Esophagus squamous epithelium (tissue), 5 donors: ENCODE measurements at places on chromosomes 12 and 14. TPM values are rescaled to one million over a fixed set of nuclear protein-coding genes. Genes with fewer than 3 reads are reported as not detected.

The P2RX7 gene
- 2.2 TPM for total RNA-seq

DNA sequence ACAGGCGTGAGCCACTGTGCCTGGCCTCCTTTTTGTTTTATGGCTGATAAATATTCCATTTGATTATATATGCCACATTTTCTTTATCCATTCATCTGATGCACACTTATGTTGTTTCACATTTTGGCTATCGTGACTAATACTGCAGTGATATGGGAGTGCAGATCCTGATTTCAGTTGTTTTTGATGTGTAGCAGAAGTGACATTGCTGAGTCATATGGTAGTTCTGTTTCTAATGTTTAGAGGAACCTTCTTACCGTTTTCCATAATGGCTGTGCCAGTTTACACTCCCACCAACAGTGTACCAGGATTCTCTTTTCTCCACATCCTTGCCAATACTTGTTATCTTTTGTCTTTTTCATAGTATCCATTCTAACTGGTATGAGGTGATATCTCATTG lies 235.9 kb downstream of the ERC1 start:
- DNase-seq: no peak

DNA sequence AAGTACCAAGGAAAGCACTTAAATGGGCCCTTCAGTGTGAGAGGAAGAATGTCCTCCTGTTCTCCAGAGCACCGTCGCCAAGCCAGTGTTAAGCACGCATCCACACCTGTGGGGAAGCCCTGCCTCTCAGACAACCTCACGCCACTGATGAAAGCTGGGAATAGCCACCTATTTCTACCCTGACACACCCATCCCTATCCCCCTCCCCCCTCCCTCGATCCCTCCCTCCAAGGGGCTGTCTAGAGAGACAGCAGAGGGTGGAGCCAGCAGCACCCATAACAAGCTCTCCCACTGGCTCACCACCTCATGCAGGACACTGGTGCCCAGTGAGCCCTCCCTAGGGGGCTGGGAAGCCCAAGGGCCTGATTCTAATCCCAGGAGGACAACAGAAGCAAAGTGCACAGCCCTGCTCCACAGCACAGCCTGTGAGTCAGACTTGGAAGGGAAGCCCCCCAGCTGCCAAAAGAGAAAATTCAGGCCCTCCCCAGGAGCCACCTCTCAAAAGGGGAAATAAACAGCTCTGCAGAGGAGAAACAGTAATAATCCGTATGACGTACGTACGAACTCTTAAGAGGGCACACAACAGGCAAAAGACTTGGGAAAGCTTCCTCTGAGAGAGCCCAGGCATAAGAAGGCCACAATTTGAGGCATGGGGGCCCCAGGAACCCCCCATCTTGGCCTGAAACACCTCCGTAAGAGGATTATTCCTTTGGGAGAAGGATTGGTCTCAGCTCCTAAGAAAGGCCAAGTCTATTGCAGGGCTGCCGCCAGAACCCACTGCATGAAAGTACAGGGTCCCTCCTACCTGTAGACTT lies 7.8 kb downstream of the PITPNM2 start:
- no peak for DNase-seq

The MYO1H gene
- total RNA-seq: 0.62 TPM

DNA sequence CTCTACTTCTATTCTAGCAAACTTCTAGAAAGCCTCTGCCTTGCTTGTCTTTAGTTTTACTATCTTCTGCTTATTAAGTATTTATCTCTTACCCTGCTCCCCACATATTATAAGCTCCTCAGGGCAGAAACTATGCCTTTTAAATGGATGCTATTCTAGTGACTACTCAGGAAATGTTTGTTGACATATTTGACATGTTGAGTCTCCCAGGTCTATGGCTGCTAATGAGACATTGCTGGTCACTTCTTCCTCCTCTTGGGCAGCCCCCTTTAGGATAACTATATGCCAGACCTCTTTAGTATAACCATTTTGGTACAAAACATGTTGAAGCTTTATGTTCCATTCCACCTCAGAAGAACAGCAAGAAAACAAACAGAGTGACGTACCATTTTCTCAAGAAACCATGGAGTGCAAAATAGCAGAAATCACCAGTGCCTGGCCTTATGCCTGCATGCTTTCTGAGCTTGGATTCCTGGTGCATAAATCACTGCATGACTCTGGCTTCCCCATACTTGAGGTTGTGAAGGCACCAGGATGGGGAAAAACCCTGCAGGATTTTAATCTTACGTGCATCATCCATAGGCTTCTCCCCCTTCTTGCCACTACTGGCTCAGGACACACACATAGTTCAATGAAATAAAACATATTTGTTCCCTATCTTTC lies 202.6 kb downstream of the TMX1 start:
- DNase-seq: no peak

DNA sequence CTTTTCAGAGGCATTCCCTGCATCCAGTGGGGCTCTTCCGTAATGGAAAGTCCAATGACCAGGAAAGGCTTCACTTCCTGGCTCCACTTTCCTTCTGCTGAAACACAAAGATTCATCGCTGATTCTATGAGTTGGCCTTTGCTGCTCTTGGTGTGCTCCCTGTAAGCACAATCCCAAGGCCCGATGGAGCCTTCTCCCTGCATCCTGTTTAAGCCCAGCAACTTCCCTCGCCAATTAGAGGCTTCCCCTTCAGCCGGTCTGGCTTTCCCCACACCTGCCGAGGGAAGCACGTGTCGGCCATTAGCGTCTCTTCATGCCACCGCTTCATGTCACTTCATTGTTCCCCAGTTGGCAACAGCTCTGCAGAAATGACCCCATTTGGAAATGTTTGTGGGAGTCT lies 693.9 kb downstream of the MED13L start:
- no peak for DNase-seq

The A2M gene
- 141 TPM for total RNA-seq

DNA sequence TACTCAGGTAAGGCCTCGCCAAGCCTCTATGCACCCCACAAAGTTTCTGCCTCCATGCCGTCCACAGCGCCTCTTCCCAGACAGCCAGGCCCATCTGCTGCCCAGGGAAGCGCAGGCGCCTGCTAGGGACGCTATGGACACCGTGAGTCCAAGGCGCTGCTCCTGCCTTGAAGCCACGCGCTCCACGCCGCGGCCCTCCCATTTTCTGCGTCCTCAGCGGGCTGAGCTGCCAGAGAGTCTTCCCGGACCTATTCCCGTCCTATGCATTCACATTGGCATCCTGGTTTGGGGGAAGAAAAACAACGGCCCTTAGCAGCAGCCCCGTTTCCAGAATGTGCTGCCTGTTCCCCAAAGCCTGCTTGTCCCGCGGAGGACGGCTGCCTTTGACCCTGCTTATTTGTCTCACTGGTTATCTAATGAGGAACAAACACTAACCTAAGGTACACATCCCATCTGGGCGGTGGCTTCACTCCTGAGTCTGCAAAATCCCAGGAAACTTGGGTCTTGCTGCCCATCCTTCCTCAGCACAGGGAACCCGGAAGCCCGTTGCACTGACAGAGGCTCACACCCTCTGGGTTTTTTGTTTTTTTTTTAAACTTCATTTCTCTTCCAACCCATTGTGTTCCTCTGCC lies 38.0 kb downstream of the MMAB start:
- DNase-seq: no peak

DNA sequence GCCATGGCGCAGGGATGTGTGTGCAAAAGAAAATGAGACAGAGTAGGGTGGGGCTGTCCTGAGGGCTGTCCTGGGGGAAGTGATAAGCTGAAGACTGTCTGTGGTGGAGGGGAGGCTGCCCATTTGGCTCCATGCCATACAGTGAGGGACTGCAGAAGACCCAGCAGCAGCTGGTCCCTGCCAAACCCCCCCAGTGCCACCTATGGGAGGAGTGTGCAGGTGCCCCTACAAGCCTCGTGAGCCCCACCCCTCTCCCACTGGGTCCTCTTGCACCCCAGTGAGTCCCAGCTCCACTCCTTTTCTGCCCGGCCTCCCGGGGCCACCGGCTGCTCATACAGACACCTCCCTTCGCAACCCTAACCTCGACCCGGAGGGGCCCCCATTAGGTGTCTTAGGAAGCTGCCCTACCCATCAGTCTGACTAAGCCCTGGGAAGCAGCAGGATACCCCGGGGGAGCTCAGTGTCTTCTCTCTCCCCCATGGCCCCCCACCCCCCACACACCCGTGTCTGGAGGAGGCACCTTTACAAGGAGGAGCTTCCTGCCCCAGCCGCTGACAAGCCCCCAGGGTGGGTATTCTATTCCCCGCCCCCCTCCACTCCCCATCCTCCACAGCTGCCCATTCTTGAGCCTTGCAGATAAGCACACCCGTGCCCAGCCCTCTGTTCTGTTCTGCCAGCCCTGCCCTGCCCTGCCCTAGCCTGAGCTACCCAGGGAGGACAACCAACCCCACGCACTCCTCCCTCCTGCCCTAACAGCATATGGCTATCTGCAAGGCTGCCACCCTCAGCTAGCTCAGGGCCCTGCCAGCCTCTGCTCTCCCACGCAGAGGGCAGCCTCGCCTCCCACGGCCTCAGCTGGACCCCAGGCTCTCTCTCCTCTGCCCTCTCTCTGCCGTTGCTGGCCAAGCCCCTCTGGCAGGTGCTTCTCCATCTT lies 41.9 kb downstream of the SLC6A12 start:
- no peak for DNase-seq

DNA sequence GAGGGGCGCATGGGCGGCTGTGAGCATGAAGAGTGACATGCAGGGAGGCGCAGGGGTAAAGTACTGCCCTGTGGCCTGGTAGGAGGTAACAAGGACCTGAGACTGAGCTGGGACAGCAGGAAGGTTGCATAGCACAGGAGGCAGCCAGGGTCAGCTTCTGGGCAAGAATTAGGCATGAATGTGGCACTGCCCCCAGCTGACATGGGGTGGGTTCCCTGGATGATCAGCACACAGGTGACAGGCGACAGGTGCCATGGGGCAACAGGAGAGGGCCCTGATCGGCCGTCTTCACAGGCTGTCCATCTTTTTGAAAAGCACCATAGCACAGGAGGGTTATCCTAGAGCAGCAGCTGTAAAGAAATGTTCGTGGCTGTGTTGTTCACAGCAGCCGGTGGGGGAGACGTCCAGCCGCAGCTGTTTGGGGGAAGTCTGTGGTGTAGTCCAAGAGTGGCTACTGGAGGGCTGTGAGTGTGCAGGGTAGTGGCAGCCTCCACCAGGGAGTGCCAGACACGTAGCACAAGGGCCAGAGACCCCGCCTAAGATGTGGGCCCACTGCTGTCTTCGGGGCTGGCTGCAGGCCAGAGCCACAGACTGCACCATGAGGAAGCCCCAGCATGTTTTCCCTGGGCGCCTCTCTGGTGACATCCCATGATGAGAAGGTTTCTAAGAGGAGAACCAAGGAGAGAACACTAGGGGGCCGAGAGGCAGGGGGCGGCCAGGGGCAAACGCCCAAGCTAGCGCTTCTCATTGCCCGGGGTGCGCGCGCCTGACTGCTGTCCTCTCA lies 8.4 kb downstream of the CLBA1 start:
- no peak for DNase-seq

The CPNE6 gene
- total RNA-seq: not detected

GRCh38 chr12:123396954-123397353 lies 13.0 kb downstream of the KMT5A start:
- no peak for DNase-seq

- DNase-seq: no peak
These were observed 484 bp downstream of the RIC8B start for GRCh38 chr12:106774808-106775524.

DNA sequence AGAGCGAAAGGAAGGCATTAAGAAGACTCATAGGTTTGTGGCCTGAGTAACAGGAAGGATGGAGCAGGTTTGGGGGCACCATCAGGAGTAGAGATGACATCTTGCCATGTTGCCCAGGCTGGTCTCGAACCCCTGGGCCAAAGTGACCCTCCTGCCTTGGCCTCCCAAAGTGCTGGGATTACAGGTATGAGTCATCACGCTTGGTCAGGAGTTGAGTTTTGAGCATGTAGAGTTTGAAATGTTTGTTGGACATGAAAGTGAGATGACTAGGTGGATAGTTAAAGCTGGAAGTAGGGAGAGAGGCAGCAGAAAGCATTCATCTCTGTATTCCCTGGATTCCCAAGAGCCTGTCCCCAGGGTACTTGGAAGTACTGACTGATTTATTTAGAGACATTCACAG lies 112.6 kb downstream of the ERC1 start:
- no peak for DNase-seq
